Putamen (tissue), 1 donor: ENCODE measurements at places on chromosomes 7 and 10.

DNA sequence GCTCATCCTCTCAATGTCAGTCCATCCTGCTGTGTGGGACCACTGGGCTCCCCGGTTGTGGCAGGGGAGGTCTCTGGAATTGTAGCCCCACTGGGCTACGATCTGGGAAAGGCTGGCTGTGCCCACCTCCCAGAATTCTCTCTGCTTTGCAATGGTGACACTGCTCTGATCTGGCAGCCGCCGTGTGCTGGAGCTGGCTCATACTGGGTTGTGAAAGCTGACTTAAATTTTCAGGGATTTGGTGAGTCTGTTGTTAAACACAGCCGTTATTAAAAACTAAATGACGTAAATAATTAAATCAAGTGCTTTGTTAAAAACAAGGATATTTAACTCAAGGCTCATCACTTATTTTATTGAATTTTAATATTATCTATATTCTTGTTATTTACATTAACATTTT is 160.0 kb downstream of the TAX1BP1 start:
- DNase-seq = no peak

- DNase-seq = no peak
Measured at GRCh38 chr10:107148906-107149305, 15.6 kb downstream of the SORCS1 start.

- DNase-seq = no peak
Measured at GRCh38 chr10:116593139-116593740, 2.5 kb downstream of the PNLIPRP1 start.

DNA sequence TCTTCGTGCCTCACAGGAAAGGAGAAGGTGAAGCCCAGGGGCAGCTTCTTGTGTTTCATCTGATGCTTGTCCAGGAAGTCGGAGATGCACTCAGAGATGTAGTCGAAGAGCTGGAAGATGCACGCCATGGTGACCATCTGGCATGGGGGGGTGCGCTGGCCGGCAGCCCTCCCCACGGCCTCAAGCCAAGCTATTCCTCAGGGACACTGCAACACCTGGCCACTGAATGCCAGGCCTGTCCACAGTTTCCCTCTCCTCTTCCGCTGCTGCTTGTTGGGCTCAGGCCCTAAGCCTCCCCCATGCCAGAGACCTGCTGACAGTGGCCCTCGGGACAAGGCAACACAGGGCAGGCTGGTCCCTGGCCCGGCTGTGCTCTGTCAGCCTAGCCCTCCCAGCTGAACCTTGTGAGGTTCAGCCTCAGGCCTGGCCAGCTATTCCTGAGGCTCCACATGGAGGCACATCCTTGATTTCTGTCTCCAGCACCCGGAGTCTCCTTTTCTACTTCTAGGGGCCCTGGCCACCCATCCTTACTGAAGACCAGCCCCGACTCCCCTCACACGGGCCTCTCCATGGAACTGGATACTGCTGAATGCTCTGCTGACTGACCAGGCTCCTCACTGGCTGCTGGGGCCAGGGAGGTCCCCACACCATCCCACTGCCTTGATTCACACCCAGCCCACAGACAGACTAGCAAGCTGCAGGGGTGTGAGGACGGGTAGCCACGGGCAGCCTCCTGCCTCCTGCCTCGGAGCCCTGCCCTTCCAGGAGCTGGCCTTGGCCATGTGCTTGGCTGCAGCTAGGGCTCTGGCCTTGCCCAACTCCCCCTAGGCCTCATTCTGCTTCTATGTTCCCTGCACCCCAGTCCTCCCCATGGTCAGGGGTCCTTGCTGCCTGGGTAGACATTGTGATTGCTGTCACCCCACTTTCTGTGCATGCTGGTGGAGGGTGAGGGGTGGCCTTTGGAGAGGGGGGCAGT is 10.1 kb upstream of the MYL7 start:
- DNase-seq = no peak

DNA sequence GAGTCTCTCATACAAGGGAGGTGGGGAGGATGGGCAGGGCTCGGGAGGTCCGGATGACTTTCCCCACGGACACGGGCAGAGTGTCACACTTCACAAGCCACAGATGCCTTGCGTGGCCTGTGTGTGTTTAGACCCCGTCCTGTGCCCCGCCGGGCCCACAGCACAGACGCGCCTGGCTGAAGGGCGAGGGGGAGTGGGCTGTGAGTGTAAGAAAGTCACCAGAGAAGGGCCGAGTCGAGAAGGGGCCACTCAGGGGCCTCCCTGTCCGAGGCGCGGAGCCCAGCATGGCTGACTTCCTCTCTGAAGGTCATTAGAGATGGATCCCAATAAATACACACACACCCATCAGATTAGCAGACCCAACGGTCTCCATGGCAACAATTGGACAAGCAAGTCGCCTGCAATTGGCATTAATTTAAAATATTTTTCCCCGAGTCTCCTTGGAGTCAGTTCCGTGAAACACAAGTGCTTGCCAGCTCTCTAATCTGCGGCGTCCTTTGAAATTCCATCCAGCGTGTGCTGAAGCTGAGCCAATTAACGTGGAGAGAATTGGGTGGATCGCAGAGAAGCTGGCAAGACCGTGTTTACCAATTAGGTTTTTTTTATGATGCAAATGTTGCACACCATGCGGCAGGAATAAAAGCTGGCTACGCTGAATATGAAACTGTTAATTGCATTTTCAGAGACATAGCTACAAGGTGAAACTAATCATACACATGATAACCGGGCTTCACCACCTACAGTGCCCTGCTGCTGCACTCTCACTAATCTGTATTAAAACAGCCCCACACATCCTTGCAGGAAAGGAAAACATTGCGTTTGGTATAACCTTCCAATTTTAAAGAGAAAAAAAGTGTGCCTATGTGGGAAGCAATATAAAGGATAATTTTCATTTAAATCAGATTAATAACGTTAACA is 571.2 kb downstream of the PTPRN2 start:
- DNase-seq = peak; percentile 67

GRCh38 chr10:37712489-37713131 is 144.8 kb downstream of the ZNF248 start:
- no peak for DNase-seq
